ENCODE measurements at places on chromosomes 11 and 22.

- DNase-seq: no peak
Measured at GRCh38 chr11:69018924-69019323, 5.9 kb upstream of the MRGPRF start.

DNA sequence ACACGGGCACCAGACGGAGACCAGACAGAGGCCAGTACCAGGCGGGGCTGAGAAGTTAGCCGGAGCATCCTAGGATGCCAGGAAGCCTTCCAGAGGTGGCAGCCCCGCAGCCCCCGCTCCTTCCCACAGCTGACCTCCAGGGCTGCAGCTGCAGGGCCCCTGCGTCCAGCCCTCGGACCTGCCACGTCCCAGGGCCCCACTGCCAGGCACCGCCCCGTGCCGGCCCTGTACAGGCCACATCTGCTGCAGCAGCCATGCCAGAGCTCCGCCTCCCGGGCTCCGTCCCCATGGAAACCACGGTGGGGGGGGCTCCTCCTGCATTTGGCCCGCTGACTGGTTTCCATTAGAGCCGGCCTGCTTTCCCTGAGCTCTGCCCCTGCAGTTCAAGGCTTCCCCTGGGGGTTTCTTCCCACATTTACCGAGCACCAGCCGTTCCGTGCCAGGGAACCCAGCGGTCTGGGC lies 62.5 kb upstream of the PPARA start:
- no peak for DNase-seq

DNA sequence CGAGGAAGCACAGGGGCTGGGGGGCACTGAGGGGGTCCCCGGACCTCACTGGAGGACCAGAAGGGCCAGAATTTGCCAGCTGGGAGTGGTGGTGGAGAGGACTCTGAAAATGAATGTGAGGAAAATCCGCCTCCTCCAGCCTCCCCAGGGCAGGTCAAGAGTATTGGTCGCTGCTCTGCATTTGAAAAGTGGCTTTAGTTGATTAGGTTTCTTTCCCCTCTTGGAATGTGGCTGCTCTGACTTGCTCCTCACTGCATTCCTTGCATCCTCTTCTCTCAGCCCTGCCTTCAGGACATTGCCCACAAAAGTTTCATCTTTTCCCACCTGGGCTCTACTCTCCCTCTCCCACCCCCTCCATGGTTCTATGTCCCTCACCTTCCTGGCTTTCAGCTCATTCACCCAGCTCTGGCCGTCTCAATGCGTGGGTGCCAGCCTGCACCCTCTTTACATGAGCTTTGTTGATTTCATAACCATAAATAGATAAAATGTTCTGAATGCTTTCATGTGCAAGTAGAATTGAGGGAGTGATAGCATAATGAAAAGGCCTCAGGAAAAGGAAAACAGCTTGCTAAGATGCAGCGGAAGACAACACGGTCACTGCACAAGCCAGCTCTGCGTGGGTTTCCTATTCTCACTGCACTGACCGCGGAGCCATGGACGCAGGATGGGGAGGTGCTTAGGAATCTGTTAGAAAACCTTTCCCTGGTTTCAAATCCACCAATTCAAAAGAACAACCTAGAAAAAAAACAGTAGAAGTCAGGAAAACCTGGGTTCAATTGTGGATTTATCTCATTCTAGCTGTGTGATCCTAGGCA lies 6.5 kb upstream of the NPAS4 start:
- no peak for DNase-seq

DNA sequence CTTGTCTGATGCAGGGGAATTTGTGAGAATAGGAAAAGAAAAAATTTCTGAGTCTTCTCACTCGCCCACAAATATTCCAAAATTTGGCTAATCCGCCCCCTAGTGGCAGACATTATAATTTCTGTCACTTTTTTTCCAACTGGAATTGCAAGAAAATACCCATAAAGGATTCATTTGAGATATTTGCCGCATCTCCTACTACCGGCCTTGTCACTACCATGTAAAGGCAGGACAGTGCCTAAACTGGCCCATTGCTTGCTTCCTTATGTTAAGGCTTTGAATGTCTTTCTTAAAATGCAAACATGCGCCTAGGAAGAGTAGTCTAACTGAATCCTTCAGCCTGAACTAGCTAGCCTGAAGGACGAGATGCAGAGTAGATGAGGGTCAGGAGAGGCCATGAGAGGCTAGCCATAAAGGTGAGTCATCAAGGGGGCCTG lies 9.3 kb upstream of the CEP295 start:
- DNase-seq: peak; percentile 39

All from inflammatory macrophage treated with lipopolysaccharide for 4 hours (primary cell).